Omental fat pad (tissue), 4 donors: ENCODE measurements at places on chromosomes 1 and 21.

DNA sequence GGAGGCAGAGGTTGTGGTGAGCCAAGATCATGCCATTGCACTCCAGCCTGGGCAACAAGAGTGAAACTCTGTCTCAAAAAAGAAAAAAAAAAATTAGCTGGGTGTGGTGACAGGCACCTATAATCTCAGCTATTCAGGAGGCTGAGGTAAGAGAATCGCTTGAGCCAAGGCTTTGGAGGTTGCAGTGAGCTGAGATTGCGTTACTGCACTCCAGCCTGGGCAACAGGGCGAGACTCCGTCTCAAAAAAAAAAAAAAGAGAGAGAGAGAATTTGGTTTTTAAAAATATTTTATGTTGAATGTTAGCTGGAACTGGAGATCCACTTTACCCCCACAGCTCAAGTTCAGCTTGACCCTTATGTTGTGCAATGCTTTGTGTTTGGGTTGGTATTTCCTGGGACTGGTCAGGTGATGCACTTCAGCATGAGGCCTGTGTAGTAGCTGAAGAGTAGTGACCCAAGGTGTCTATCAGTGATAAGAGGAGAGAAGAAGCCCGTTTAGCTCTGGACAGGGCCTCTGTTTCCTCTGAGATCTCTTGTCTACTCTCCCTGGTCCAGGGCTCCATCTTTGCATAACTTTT lies 36.8 kb upstream of the MACF1 start:
- no peak for DNase-seq

GRCh38 chr1:32977546-32978087 lies 13.0 kb upstream of the RNF19B start:
- no peak for DNase-seq

DNA sequence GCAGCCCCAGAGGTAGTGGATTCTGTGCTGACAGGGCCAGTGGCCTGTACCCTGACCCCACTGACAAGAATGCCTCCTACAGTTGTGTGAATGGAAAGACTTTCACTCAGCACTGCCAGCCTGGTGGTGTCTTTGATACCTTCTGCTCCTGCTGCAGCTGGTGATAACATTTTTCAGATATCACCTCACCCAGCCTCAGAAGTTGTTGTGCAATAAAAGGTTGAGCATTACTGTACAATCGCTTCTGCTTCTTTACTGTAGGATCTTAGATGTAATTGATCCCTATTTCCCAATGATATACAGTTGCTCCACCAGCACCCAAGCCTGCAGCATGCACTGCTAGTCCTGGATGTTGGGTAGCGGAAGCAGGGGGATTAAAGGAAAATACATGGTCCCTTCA lies 4.8 kb upstream of the CHIA start:
- DNase-seq: no peak

- no peak for DNase-seq
Observed at GRCh38 chr1:204384636-204385352, 25.1 kb upstream of the PLEKHA6 start.

GRCh38 chr1:39799770-39800470 lies 11.3 kb upstream of the BMP8B start:
- DNase-seq: peak; percentile 47

- DNase-seq: no peak
Observed at GRCh38 chr1:89556726-89557444, 32.3 kb downstream of the LRRC8B start.

DNA sequence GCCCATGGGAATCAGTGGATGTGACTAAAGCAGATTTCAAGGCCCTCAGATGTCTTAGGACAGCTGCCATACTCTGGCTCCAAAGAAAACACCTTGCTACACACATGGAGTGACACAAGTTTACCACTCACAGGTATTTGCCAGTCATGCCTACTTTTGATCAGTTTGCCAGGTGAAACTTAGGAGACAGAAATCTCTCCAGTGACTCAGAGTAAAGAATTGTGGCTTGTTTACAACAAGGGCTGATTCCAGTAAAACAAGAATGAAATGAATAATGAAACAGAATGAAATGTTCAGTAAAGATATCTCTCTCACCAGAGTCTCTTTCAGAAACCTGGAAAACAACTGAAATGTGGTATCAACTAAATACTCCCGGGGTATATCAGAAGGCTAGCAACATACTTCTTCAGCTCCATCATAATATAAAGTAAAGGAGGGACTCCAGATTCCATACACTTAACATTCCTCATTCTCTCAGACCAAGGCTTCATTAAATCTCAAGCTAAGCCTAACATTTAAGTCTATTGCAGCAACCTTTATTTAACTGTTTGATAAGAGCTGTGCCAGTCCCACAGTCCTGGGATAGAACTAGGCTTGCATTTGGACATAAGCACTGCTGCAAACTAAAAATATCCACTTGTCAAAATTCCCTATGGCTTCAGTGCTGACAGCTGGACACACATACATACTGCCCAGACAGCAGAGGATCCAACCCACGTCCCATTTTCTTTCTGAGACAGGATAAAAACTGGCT lies 143.3 kb downstream of the SIPA1L2 start:
- DNase-seq: no peak
